ENCODE measurements at places on chromosomes 5 and 9.
A peak's percentile ranks its signal among the peaks of the same experiment; 100 is the strongest.

- no peak for DNase-seq
Measured at GRCh38 chr5:176724472-176724871, 77.2 kb downstream of the TSPAN17 start.

DNA sequence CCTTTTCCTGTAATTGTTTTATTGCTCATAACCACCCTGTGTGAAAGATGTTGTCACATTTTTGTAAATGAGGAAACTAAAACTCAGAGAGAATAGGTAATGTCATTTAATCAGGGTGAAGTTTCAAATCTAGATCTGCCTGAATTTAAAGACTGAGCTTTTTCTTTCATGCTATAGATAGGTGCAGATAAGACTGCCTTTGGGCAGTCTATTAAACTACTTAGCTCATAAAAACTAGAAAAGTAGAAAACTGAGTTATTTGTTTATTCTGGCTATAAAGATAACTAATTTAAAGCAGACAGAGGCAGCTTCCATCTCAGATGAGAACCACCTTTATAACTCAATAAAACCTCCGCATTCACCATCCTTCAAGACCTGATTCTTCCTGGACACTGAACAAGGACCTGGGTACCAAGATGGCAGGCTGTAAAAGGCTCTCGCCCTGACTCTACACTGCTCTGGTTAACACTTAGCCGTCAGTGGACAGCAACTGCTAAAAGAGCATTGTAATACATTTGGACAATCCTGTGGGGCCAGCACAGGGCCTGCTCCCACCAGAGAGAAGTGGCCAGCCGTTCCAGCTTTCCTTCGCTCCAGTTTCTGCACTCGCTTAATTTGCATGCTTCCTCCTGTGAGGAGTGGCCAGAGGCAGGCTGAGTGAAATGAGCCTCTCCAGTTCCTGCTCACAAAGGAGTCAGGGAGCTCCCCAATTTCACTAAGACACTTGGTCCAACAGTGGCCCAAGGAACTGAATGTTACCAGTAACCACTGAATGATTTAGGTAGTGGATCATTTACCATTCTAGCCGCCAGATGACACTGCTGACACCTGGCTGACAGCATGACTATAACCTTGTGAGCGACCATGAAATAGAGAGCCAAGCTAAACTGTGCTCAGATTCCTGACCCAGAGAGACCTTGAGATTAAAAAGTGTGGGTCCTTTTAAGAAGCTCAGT lies 566.4 kb downstream of the EFNA5 start:
- DNase-seq: peak; percentile 51

- DNase-seq: no peak
Measured at GRCh38 chr5:80777347-80778287, 122.8 kb upstream of the DHFR start.

DNA sequence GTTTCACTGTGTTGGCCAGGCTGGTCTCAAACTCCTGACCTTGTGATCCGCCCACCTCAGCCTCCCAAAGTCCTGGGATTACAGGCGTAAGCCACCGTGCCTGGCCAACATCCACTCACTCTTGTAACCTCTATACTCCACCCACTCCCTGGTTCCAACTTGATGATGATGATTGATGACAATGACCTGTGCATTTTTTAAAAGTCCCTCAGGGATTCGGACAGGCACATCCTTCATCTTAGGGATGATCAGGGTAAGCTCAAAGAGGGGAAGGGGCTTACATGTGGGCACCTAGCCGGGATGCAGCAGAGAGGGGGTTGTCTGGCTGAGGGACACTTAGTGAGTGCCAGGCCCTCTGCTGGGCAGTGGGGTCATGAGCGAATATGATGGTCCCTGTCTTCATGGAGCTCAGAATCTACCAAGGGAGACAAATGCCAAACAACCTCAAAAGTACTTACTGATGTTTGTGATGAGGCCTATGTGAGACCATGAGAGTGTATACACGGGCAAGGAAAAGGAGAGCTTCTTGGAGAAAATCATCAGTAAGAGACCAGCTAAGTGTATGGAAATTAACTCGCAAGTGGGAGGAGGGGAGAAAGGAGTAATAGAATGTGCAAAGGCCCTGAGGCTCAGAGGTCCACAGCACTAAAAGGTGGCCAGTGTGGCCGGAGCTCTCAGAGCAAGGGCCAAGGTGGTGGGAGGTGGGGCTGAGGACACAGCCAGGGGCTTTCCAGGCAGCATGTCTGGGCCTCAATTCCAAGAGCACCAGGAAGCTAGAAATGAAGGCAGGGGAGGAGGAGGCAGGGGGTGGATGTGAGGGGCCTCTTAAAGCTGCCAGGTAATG lies 27.4 kb downstream of the LHX2 start:
- DNase-seq: no peak

GRCh38 chr9:4581035-4581760 lies 80.9 kb upstream of the PLPP6 start:
- DNase-seq: no peak

DNA sequence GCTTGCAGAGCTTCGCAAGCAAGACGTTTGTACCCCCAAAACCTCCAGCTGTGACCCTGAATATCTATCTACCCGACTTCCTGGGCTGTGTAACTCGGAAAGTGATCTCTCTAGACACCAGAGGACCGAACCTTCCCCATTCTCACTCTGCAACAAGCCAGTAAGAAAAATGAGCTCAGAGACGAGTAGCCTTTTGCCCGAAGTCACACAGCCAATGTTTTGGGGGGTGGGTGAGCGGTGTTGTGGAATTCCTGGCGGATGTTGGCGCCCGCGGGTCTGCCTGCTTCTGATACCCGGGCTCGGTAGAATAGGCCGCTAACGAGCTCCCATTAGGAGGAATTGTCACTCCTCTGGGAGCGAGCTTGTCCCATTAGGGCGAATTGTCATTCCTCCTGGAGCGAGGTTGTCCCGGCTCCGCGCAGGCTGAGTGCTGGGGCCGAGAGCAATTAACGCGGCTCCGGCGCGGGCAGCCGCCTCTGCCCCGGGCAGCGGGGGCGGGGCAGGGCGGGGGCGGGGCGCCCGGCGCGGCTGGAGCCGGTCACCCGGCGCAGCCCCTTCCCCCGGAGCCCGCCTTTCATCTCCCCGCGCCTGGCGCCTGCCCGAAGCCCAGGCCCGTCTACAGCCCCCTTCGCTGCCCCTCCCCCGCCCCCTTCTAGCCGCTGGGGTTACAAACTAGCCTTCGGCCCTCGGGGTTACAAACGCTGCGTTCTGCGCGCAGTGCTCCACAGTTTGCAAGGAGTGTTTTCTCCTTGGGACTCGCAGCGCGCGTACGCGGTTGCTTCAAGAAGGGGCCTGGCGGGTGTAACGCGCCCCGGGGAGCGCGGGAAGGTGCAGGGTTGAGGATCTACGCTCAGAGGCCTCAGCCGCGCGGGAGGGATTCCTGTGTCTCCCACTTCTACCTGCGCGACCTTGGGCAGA lies 3.5 kb upstream of the MSX2 start:
- peak; percentile 77 for DNase-seq

DNA sequence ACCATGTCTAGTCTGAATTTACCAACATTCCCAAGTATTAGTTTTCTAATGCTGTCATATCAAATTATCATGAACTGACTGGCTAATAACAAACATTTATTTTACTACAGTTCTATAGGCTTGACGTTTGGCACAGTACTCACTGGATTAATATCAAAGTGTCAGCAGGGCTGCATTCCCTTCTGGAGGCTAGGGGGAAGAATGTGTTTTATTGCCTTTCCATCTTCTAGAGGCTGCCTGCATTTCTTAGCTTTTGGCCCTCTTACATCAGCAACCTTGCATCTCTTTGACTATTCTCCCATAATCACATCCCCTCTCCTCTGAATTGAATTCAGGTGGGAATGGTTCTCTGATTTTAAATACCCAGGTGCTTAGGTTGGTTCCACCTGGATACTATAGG lies 84.7 kb downstream of the EDIL3 start:
- DNase-seq: no peak

GRCh38 chr5:167254132-167254531 lies 1037.3 kb upstream of the WWC1 start:
- no peak for DNase-seq

DNA sequence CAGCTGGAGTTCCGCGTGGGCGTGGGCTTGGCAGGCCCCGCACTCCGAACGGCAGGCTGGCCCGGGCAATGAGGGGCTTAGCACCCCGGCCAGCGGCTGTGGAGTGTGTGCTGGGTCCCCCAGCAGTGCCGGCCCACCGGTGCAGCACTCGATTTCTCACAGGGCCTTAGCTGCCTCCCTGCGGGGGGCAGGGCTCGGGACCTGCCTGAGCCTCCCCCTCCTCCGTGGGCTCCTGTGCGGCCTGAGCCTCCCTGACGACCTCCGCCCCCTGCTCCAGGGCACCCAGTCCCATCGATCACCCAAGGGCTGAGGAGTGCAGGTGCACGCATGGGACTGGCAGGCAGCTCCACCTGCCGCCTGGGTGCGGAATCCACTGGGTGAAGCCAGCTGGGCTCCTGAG lies 191.8 kb downstream of the CYLC2 start:
- no peak for DNase-seq

GRCh38 chr9:128729302-128729701 lies 5.4 kb upstream of the ZDHHC12 start:
- DNase-seq: no peak

DNA sequence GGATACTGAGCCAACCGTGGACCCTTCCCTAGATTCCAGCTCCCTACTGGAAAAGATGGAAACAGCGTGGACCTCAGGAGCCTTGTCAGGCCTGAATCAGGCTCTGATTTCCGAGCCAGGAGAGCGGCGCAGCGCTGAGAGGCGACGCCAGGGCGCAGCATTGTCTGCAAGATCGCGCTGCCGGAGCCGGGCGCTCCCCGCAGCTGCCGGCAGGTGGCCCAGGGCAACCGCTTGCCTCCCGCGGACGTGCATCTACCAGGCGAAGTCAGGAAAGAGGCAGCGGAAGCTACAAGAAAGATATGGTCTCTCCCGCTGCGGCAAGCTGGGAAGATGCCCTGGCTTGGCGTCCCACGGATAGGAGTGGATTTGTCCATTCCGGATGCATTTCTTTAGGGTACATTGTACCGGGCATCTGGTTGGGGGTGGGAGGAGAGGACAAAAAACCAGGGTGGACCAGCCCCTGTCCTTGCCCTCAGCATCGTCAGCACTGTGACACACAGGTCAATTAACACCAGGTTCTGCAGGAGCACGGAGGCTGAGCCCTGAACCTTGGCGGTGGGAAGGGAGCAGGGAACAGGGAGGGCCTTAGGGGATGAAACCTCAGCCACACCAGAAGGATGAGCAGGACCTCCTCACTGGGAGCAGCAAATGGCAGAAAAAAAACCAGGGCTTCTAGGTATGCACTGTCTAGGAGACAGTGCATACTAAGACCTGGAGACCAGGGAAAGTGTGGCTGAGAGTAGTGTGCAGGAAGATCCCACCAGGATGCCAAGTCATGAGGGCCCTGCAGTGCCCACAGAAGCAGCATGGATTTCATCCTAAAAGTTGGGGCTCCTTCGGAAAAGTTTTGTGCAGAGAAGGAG lies 55.9 kb downstream of the SFXN1 start:
- DNase-seq: peak; percentile 91

DNA sequence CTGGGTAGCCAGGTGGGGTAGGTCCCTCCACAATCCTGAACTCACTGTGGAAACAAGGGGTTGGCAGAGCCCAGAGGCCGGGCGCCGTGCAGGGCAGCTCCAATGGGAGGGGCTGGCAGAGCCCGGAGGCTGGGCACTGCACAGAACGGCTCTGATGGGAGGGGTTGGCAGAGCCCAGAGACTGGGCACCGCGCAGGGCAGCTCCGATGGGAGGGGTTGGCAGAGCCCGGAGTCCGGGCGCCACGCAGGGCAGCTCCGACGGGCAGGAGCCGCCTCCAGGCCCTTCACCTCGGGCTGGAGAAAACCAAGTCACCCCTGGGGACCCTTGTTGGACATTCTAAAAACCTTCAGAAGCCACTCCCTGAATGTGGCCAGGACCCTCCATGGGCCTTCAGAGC lies 9.3 kb downstream of the NACC2 start:
- no peak for DNase-seq

DNA sequence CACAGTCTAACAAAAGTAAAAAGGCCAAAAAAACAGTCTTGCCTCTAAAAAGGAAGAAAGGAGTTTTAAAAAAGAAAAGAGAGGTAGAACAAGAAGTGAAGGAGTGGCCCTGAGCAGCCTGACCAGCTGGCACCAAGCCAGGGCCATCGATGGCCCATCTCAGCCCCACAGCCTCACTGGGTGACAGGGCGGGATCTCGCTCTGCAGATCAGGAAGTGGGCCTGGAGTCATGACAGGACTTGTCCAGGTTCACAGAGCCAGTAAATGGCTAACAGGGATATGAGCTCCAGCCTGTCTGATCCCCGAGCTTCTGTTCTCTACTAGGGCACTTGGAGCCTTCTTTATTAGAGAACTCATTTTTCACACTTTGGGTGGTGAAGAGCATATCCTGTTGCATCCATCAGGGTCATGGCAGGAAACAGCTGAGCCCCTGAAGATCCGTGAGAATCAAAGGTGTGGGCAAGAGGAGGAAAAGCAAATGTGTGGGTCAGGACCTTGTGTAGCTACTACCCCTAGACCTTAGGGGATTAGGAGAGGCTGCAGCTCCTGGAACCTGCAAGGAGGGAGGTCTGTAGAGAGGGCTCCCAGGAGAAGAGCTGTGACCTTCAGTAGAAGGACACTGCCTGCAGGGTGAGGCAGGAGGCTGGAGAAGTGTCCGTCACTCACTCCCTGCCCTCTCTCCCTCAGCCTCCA lies 299.0 kb upstream of the MSX2 start:
- DNase-seq: no peak

DNA sequence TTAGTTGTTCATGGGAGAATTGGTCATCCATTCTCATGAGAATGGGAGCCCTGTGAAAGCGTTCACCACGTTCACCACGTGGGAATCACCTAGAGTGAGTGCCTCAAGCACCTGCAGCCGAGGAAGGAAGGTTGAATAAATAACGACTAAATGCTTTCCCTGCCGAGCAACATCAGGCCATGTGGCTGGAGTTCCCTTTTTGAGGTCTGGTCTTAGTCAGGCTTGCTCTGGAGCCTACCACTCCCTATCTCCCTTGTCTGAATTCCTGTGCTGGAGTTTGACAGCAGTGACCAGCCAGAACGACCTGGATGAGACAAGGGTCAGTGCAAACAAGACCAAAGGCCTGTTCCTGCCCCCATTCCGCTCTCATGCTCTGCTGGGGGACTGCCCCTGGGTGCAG lies 28.5 kb downstream of the KCNMB1 start:
- no peak for DNase-seq

GRCh38 chr5:131635684-131636572 lies 899 bp upstream of the RAPGEF6 start:
- DNase-seq: no peak

DNA sequence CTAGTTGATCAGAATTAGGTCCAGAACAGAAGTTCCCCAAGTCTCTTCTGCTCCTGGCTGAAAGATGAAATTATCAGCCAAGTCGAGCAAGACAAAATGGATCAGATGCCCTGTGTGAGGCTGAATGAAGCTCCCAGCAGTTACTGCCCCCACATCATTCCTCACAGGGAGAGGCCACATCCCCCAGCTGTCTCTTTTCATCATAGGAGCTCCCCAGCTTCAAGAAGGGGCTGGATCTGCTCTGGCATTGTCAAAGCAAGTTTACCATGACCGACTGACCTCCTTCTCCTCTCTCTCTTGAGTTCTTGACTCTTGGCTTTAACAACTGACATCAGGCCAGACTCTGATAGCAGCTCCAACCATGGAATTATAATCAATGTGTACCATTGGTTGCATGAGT lies 133.3 kb upstream of the RAD23B start:
- no peak for DNase-seq

- DNase-seq: no peak
Measured at GRCh38 chr9:96604004-96604319, 15.7 kb downstream of the CDC14B start.

All from H1 (cell line).